ENCODE measurements at places on chromosomes 7 and 10.

DNA sequence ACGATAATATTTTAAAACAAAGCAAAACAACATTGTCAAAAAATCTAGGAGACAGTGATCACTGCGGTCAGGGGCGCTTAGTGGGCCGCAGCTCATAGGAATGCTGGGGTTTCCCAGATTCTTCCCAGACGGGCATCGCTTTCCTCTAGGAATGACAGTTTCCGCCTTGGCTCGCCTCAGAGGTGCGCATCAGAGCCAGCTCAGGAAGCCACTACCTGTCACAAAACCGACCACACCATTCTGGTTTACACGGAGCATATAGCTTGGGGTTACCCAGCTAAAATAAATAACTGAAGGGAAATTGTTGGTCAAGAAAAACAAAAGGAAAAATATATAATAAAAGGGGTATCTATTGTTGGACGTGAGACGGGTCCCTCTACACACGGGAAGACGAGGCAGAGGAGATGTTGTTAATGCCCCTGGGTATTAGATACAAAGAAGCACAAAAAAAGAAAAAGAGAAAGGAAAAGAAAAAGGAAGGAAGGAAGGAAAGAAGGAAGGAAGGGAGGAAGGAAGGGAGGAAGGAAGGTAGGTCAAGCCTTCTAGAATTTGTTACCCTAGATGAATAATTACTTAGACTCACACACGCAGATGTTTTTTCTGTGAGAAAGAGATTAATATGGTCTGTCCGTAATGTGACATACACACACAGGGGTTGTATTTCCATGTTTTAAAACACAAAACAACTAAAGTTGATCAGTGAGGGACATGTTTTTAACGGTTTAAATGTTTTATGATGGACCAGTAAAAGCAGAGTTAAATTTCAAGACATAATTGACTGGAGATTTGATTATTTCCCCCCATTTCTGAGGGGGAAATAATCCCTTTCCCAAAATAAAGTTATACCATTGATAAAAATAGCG lies 292.4 kb upstream of the NFE2L3 start:
- ATAC-seq = no peak

DNA sequence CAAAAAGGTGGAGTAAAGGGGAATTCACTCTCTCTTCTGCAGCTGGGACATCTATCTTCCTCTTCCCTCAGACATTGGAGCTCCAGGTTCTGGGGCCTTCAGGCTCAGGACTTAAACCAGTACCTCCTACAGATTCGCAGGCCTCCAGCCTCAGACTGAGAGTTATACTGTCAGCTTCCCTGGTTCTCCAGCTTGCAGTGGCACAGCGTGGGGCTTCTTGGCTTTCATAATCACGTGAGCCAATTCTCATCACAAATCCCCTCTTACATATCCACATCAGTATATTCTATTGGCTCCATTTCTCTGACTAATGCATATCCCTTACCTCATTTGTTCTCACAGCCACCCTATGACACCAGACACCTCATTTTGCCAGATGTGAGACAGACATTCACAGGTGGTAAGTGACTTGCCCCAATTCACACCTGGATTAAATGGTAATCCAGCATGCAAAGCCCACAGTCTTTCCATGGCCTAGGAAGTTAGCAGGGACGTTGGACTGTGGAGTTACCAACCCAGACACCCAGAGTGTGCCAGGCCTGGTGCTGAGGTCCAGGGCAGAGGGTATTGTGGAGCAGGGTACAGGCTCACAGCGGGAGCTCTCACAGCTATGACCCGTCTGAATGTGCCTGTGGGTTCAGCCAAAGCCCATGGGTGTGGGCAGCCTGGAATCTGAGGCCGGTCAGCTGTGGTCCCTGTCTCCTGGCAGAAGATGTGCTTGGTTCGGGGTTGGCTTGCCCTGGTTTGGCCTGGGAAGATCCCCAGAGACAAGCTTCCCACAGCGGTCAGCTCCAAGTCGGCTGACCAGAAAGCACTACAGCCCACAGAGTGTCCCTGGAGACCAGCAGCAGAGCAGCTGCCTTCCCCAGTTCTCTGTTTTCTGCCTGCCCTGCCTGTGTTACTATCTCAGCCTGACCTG lies 18.4 kb upstream of the ZCCHC24 start:
- no peak for ATAC-seq

- no peak for ATAC-seq
Measured at GRCh38 chr10:91006752-91007346, 86.0 kb upstream of the ANKRD1 start.

DNA sequence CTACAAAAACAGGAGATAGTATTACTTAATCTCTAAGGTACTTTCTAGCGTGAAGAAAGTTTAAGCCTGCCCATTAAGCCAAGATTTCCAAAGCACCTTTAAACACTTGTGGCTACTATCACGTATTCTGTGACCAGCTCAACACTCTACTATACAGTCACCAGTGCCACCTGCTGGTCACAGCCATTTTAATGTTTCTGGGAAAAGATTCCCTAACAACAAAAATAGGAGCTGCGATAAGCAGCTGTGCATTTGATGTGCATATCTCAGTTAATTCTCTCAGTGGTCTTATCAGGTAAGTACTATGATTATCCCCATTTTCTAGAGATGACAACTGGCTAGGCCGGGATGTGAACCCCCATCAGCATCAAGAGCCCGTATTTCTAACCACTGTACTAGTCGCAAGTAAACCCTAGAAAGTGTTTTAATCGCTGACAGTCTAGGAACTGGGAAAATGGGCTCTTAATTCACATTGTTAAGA lies 860 bp downstream of the SEC31B start:
- ATAC-seq = peak; percentile 76

- no peak for ATAC-seq
Measured at GRCh38 chr7:51182636-51183166, 133.9 kb downstream of the COBL start.

All from esophagus mucosa (tissue), 1 donor.